CD8-positive, alpha-beta memory T cell (primary cell): ENCODE measurements at places on chromosomes 7 and 10. TPM values are rescaled to one million over a fixed set of nuclear protein-coding genes. Genes with fewer than 3 reads are reported as not detected.
A peak's percentile ranks its signal among the peaks of the same experiment; 100 is the strongest.

DNA sequence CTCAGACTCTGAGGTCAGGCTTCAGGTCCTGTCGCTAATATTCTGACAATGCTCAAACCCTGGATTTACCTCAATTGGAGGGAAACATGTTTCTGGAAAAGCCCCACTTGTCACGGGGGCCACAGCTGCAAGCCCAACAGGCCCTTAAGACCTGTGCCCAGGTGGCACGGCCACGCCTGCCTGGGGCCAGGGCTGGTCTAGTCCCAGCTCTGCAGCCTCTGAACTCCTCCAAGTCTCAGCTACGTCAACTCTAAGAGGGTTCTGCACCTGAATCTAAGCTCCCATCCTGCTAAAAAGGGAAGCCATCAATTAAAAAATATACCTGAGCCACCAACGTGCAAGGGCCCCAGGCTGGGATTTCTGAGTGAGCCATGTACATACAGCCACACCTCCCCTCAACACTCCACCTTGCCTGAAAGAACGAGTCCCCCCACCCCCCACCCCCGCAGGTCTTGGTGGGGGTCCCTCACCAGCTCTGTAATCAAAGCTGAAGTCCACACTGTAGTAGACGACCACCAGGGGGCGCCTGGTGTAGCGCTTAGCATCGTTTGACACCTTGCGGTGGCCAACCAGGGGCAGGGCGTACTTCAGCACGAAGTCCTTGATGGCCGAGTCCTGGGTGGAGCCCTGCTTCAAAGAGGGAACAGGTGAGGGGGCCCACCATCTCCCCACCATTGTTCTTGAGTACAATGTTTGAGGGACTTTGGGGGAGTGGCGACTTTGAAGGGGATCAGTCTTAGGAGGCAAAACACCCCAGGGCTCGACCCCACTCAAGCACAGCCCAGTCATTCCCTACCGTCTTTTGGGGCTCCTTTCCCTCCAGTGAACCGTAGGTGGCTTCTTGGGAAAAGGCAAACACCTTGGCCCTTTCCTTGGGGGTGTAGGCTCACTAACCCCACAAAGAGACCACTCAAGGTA is 22.6 kb downstream of the PDIA4 start:
- peak; percentile 80 for DNase-seq

TLX1 gene
- not detected for total RNA-seq

DNA sequence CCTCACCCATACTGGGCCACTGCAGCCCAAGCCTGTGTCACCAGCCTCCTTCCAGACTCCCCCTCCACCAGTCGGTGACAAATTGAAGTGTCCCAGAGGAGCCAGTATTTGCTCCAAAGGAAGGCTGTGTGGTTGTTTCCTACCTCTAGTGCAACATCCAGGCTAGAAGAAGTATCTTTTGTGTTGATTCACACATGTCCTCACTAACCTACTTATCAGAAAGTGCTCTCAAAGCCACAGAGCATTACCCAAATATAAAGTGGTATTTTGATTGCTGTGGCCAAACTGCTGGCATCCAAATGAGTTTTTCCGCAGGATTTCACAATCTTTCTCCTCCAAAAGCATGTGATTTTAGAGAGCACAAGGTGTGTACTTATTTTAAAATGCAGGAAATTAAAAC is 134.8 kb downstream of the CUL2 start:
- DNase-seq: no peak

DNA sequence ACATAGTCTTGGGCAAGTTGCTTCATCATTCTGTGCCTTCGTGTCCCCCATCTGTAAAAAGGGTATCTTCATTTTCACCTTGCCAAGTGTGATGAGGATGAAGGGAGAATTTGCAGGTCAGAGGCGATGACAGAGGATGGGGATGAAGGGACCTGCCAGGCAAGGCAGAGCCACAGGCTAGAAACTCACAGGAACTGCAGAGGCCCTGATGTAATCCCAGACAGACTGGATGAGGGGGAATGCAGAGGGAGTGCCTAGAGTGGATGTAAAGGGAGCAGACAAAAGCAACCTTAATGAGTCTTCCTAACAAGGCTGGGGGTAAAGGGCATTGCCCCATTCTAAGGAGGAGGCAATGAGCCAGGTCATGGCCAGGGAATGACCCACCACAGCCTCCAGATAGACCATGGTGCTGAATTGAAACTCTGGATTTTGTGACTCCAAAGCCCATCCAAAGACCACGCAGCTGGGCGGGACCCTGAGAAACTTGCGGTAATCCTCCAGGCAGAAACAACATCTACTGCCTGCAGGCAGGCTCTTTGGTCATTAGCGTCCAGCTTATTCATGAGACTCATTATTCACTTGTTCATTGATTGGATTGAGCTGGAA is 1.9 kb downstream of the ANTXRL start:
- DNase-seq: no peak

DNA sequence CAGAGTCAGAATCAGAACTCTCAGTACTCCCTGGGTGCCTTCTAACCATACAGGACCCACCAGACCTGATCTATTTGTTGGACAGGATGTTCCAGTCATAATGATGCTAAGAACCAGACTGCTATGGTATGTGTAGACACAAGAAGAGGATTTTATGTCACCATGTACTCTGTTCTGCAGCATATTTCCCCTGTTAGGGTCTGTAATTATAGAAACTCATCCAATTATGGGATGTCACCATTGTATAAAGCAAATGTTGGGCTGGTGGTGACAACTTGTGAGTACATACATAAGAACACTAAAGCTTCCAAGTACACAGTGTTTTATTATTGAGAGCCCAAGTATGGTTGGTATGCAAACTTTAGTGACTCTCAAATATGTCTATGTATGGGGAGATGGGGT is 67.1 kb upstream of the AGBL3 start:
- no peak for DNase-seq

LFNG gene
- total RNA-seq: 28.0 TPM

DNA sequence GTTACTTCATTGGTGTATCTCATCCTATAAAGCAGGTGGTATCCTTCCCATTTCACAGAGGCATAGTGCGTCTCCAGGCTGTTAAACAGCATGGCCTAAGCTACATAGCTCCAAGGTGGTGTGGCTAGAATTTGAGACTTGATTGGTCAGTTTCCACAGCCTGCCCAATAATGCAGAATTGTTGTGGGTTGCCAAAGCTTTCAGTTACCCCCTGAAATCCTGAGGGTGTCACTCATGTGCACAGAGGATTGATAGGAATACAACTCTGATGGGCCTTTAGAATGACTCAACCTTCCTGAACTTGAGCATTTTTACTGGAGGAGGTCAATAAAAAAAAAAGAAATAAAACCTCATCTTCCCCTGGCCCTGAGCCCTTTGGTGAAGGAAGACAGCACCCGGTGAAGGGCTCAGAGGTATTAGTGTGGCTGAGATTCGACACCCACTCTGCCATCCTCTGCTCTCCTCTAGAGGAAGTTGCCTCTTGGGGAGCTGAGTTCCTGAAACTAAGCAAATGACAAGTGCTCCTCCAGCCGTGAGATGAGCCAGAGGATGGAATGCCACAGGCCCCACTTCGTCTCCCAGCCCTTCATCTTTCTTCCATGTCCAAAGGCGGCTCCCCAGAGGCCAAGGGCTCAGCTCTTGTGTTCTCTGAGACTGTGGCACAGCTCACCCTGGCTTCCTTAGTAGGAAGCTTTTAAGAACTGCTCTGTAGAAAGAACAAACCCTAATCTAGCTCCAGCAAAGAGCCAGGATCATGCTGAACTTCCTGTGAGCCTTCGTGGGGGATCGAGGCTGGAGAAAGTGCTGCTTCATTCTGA is 1.0 kb downstream of the ACSL5 start:
- DNase-seq: peak; percentile 9

DNA sequence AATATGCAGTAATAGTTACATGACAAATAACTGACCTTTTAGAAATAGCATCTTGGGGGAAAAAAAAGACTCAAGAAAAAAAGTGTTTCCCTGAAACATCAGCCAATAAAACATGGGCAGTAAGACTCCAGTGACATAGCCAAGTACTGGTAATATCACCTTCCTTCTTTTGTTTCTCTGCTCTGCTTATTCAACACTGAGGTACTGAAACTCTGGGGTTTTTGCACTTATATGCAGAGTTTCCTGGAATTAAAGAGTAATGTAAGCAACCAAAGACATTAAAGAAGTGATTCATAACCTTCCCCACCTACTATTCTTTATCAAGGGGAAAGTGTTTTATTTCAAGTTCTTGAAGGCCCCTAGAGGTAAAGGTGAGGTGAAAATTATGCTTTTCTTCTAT is 414.5 kb downstream of the GRM8 start:
- DNase-seq: no peak

GATA3 gene
- total RNA-seq: 48.9 TPM
